ENCODE measurements at places on chromosomes 3 and 15.
A peak's percentile ranks its signal among the peaks of the same experiment; 100 is the strongest.

- DNase-seq: no peak
These were observed 21.3 kb downstream of the PLA2G4E start for GRCh38 chr15:41999290-42000285.

- DNase-seq: no peak
These were observed 12.2 kb upstream of the SEC61A1 start for GRCh38 chr3:128040041-128040440.

DNA sequence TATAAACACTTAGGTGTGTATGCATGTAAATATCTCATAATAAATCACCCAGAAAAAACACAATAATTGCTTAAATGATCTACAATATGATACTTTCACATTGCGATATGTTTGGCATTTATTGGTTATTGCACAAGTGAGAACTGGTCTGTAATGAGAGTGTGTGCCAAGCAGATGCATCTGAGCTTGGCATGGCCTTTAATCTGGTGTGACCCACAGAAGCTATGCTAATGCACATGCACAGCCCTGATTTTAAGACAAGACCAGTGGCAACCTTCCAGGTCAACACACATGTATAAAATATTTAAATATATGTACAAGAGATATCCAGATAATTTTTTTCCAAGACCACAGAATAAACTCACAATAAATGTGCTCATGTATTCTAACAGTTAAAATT is 42.7 kb downstream of the C2CD4A start:
- no peak for DNase-seq

DNA sequence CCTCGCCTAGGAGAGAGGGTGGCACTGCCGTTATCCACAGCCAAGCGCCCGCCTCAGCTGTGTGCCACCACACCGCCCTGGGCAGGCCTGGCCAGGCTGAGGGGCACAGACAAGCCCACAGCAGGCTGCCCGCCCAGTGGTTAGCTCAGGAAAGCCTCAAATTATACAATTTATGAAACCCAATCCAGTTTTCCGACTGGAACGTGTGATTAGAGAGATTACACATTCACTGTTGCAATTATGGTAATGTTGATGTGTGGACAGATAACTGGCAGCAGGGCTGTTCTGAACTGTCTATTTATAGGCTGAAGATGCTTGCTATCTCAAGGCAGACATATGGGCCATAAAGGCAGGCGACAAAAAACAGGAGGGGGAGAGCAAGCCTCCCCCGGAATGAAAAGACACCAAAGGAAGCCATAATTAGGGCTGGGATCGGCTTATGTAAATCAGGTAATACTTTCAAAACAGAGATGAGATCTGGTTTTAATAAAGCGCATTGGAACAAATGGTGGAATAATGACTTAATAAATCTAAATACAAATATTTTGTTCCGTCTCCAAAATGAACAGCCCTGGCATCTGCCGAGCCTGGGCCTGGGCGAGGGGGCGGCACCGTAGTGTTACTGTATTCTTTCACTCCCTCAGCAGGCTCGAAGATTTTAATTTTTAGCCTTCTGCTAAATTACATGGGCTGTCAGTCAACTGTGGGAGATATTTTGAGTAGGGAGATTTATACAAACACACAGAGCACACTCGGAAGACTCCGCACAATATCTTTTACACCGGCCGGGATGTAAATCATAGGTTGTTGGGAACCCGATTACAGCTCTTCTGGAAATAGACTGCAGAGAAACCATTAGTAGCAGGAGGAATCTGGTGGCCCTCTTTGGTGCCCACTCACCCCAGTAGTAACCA is 103.1 kb upstream of the TLE3 start:
- DNase-seq: no peak

DNA sequence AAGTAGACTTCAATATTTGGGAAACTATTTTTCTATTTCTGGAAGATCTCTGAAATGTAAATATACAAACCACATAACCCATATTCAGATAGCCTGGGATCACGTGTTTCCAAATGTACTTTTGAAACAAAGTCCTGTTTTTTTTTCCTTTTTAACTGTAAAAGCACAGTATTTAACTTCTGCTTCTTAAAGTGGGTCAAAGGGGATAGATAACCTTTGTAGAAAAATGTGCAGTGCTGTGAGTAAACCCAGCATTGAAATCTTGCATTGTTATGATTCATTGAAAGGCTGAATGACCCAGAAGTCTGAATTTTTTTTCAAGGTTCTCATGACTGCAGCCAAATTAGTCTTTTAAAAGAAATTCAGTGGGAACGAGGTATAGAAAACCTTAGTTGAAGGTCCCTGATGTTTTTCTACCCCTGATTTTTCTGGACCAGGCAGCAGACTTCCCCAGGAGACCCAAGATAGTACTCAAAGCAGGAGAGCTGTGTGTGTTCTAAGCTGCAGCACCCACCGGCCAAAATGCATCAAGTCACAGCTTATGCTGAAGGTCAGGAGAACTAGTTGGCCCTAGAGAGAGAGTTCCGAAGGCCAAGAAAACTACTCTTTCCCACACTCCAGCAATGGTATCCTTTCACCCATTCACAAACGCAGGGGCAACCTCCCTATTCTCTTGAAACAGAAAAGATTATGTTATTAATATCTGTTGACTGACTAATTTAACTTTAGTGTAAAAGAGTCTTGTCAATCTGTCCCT is 43.6 kb upstream of the APH1B start:
- no peak for DNase-seq

DNA sequence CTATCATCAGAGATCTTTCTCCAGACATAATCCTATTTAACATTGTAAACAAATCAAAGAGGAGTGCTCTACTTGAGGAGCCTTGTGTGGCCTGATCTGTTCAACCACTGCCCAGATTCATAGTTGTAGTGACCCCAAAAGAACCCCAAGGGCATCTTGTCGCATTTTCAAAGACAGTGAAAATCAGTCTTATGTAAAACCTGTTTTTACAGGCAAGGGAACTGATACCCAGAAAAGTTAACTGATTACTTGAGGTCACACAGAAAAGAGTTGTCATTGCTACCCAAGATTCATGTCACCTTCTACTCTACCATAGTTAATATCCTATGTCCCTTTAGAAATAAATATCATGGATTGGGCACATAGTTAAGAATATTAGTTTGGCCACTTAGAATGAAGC is 40.5 kb upstream of the ARPP21 start:
- no peak for DNase-seq

DNA sequence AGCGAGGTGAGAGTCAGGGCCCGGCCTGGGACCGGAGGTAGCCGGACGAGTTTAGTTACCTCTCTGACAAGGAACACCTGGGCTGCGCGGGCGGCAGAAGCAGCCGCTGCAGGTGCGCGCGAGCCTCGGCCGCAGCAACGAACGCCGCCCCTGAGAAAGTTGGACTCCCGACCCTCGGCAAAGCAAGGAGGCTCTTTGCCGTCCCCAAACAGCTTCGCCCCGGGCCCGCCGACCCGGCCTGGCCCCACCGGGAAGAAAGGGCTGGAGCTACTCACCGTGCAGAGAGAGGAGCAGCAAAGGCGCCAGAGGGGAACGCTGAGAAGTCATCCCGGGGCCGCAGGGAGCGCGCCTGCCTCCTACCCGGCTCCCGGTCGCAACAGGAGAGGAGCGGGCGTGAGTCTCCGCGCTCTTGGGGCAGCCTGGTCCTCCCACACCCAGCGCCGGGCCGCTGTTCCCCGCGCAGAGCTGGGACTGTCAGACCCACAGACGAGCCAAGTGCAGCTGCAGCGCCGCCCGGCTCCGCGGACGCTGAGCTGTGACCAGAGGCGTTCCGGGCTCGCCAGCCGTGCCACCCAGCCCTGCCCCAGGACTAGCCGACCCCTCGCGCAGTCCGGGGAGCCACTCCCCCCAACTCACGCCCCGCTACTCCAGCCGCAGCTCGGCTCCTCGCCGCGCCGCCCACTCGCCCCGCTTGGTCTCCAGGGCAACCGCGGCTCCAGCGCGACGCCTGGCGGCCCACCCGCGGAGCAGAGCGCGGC is at the start of gene IGSF11:
Gene IGSF11 (minus strand): TSS at position 591 of the 758 bp plus-strand sequence. CDS start 264 bp downstream, at position 327.
- DNase-seq: peak; percentile 91

DNA sequence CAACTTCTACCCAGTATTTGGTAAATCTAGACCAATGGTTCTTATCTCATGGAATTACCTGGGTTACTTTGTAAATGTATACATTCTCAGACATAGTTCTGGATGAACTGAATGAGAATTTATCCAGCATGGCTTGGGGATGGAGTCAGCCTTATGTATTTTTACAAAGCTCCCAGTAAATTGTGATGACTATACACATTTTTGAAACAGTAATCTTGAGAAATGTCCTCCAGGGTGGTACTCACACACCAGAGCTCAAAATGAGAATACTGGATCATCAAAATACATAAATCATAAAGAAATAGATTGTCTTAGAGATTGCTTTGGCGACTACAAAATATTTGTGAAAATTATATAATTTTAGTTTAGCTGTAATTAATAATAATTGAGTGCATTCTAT is 722.1 kb upstream of the DPPA4 start:
- DNase-seq: no peak

DNA sequence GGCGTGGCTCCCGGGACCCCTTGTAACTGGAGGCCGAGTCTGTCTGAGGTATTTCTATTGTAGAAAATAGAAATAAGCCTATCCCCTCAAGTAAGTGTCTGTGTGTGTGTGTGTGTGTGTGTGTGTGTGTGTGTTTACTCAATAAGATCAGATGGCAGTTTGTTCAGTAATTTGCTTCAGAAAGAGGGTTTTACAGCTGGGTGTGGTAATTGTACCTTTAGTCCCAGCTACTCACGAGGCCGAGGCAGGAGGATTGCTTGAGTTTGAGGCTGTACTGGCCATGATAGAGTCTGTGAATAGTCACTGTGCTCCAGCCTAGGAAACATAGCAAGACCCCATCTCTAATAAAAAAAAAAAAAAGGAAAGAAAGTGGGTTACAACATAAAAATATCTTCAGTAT is 8.7 kb downstream of the SPINT1 start:
- no peak for DNase-seq

DNA sequence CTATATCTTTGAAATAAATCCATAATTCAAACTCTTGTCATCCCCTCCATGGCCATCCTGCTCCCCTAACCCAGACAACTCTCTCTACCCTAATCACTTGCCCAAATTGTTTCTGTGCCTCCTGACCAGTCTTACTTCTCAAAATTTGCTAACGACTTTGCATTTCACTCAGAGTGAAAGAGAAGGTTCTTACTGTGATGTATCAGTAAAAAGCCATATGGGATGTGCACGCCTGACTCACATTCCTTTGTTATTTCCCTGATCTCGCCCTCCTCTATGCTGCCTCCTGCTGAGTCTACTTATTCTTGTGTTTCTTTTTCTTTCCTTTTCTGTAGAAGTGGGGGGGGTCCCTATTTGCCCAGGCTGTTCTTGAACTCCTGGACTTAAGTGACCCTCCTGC is 487.2 kb upstream of the FRG2C start:
- no peak for DNase-seq

DNA sequence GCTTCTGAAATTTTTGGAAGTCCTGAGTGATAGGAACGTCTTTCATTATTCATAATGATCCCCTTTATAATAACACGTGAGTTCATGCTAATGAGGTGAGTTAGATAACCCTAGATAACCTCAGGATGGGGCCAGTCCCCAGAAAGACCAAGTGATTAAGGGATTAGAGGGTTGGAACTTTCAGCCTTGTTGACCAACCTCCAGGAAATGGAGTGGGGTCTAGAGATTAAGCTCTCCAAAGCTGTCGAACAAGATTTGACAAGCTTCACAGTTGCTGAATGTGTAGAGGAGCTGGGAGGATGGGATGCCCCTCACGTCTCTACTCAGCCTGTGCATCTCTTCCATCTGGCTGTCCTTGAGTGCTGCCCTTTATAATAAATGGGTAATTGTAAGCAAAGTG is 107.1 kb downstream of the ZMAT3 start:
- no peak for DNase-seq

GRCh38 chr15:74535388-74536084 is 5.5 kb upstream of the ARID3B start:
- DNase-seq: no peak

DNA sequence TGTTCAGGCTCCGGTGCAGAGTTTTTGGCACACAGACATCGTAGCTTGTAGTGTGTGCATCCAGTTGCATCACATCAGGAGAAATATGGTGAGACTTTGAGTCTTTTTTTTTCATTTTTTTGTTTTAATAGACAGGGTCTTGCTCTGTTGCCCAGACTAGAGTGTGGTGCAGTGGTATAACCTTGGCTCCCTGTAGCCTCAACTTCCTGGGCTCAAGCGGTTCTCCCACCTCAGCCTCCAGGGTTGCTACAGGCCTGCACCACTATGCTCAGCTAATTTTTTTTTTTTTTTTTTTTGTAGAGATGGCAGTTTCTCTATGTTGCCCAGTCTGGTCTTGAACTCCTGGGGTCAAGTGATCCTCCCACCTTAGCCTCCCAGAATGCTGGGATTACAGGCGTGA is 51.1 kb upstream of the TEX264 start:
- no peak for DNase-seq

GRCh38 chr3:111797171-111797615 is 61.9 kb upstream of the PHLDB2 start:
- DNase-seq: no peak

GRCh38 chr3:114370537-114371174 is 76.8 kb downstream of the TIGIT start:
- no peak for DNase-seq

DNA sequence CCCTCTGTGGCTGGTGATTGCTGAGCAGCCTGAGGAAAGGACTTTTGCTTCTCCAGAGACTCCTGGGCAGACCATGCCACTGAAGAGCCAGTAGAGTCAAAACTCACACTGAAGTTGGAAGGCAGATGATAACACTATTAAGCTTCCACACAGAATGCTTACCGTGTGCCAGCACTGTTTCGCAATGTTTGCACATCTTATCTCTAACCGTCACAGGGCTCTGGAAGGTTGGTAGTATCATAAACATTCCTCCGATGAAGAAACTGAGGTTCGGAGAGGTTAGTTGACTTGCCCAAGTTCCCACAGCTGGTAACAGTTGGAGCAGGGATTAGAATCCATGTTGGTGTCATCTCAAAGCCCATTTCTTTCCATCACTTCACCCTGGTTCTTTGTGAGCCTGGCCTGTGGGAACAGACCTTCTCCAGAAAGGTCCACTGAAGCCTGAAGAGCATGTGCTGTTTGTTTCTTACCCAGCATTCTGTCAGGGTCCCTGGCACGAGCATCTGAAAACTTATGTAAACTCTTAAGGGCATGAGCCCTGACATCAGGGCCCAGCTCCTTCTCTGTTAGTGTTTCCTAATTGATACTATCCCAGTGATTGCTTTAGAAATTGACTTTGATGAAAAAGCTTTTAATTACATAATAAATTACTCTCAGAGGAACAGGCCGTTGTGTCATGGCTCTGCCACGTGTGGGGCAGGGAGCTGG is 77.0 kb upstream of the PRR23C start:
- DNase-seq: no peak
